ENCODE measurements at places on chromosomes 1 and 21.

DNA sequence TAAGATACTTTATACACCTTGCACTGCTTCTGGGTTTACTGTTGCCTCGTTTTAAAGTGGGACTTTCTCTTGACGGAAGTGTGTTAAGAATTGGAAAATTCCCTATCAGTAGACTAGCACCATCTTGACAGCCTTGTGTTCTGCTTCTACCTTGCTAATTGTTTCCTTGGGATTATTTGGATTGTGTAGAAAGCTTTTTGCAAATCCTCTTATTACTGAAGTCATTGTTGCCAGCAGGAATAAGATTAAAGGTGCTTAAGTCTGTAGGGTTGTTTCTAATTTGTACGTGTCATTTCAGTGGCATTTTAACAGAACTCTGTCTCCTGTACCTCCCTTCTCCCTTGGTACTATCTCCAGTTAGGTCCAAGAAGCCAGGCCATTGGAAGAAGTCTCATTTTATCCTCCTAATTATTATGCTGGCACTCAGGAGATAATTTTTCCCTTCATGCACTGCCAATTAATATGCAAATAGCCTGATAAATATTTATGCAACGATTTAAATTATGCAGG, 107.7 kb downstream of the POU2F1 start:
- DNase-seq = no peak

DNA sequence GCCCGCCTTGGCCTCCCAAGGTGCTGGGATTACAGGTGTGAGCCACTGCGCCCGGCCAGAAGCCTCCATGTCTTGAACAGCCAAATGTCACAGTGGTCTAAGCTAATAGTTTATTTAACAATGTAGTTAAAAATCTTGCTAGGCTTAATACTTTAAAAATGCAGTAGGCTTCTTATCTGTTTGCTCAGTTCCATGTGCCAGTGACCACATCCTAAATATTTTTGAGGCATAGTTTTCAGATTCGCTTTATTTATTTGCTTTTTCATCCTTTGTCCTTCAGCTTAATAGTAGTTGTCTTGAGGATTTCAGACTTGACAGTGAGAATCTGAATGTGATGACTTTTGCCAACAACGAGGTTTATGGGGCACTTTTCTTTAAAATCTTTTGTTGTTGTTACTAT, 59.9 kb upstream of the PRRX1 start:
- DNase-seq = no peak

- DNase-seq = no peak
Observed at GRCh38 chr1:233689017-233689747, 75.3 kb downstream of the KCNK1 start.

- no peak for DNase-seq
Observed at GRCh38 chr1:229253151-229253974, 17.5 kb upstream of the RAB4A start.

GRCh38 chr1:172536256-172536655, 3.3 kb downstream of the SUCO start:
- no peak for DNase-seq

GRCh38 chr1:14826172-14826636, 227.7 kb downstream of the KAZN start:
- no peak for DNase-seq

- no peak for DNase-seq
Observed at GRCh38 chr21:29185172-29185571, 54.7 kb downstream of the MAP3K7CL start.

DNA sequence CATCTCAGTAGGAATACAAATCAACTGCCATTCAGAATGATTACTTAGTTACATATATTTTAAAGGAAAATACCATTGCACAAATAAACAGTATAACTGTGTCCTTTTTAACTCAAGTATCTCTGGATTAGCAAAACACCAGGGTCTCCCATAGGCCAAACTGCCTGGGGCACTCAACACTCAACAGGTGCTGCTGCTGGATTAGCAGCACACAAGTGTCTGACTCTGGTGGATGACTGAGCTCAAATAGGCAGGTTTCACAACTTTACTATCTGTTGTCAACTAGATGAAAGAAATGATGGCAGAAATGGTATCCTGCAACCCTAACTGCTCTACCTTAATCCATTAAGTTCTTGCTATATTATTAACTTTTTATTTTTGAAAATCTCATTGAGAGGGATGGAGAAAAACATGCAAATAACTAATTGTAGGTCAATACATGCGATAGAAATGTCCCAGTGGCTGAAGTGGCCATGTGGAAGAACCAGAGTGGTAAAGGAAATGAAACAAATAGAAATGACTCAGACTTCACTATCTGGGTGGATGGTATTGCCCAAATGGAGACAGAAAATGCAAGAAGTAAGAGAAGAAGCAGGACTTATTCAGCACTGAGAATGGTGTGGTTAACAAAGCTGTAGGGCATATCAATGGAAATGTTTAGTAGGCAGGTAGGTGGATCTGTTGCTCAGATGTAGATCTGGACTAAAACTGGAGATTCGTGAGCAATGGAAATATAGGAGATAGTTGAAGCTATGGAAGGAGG, 90.8 kb upstream of the CCDC190 start:
- DNase-seq = no peak

DNA sequence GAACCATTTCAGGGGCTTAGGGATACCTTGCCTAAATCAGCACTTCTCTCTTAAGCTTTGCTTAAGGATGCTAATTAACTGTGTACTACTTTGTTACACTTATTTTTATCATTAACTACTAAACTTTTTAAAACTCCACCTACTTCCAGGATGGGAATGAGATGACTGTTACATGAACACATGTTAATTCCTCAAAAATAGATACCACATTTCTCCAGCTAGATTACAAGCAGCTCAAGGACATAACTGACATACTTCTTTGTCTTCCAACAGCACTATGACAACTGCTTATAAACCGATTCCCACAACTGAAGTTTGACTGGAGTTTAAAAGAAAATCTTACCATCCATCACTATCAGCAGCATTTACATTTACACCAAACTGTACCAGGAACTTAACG, 53.7 kb downstream of the TP53BP2 start:
- DNase-seq = no peak

Data from esophagus squamous epithelium (tissue), 5 donors.